Head of caudate nucleus (tissue), 42 donors: ENCODE measurements at places on chromosomes 3 and 15.

DNA sequence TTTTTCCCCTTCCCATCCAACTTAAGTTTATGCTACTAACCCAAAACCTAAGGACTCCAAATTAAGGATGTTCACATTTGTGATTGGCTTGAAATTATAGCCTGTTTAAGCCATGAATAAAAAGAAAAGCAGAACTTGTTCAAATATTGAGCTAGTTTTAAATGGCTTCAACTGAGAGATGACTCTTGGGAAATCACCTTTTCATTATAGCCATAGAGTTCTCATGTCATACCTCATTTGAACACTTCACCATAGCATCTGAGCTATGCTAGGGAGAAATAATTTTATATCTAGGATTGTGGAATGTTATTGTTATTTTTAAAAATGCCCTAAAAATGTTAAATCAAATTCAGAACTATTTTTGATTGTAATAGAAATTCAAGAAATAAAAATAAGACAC is 409.2 kb upstream of the RARB start:
- DNase-seq, result no peak

GRCh38 chr3:52061121-52061910 is 4.9 kb upstream of the DUSP7 start:
- DNase-seq, result no peak

- no peak for DNase-seq
Measured at GRCh38 chr3:102346897-102347296, 87.9 kb upstream of the ZPLD1 start.

GRCh38 chr3:183386651-183387050 is 41.8 kb downstream of the MCF2L2 start:
- DNase-seq, result peak; percentile 42

DNA sequence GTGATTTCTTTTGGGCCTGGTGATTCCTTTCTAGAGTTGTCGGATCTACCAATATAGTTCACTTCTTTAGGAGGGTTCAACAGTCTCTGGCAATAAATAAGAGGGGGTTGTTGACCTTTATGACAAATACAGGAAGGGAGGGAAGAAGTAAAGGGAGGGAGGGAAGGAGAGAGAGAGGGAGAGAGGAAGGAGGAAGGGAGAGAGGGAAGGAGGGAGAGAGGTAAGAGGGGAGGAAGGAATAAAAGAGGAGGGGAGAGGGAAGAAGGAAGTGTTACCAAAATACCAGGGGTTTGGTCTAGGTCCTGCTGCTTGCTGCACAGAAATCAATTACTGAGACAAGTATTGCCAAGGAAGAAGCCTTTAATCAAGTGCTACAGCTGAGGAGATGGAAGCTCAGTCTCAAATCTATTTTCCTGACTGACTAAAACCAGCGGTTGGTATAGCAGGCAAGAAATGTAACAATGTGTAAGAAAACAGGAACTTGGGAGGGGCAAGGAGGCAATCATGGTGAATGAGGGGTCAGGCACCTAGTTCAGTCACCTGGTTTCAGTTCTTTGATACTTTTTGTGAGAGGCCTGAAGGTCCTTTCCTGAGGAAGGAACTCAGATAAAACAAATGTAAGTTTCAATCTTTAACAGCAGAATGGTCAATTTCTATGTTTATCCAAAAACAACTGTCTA is 14.1 kb upstream of the TMEM40 start:
- DNase-seq, result no peak

DNA sequence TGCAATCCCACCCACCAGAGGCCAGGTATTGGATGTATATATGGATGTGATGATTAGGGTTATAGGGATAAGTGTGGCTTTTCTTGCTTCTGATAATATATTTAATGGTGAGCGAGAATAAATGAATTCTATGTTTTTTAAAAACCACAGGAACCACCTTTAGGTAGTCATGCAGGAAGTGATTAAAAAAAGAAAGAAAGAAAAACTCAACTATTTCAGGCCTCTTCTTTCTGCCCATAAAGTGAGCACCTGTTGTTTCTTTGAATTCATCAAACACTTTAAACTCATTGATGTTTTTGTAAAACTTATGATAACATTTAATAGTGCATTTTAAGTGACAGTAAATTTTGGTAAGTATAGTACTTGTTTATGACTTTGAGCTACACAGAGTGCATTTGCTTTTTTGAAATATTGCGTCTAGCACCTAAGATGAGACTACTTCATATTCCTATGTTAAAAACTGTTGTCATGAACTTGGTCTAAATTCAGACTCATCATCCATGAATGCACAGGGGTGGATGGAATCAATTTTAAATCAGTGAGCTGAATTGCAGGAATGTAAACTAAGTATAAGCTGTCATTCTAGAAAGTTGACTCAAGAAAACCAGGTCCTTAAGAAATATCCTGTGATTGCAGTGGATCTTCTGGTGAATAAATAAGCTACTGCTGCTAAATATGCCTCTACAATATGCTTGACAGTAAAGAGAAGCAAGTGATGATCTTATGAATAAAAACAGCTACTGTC is 764.4 kb upstream of the NECTIN3 start:
- no peak for DNase-seq

GRCh38 chr15:62835762-62836161 is 206.8 kb upstream of the TPM1 start:
- DNase-seq, result no peak

- no peak for DNase-seq
Measured at GRCh38 chr3:132290833-132291232, 26.4 kb upstream of the ACP3 start.

GRCh38 chr3:182755308-182755707 is 38.0 kb upstream of the ATP11B start:
- no peak for DNase-seq

DNA sequence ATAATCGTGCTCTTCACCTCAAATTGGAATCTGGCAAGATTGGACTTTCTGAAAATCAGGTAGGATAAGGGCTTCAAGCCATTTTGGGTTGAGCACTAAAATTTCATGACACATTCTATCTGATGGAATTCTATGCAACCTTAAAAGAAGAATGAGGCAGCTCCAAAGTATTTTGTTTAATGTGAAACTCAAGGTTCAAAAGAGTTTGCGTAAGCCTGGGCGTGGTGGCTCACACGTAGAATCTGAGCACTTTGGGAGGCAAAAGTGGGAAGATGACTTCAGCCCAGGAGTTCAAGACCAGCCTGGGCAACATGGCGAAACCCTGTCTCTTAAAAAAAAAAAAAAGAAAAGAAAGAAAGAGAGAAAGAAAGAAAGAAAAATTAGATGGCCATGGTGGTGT is 3.6 kb upstream of the PLA1A start:
- DNase-seq, result no peak

- no peak for DNase-seq
Measured at GRCh38 chr3:90099493-90099892, 992.1 kb downstream of the EPHA3 start.

- DNase-seq, result no peak
Measured at GRCh38 chr3:33149342-33149741, 35.5 kb downstream of the CRTAP start.

- DNase-seq, result no peak
Measured at GRCh38 chr15:62432702-62433398, 267.8 kb upstream of the C2CD4B start.

DNA sequence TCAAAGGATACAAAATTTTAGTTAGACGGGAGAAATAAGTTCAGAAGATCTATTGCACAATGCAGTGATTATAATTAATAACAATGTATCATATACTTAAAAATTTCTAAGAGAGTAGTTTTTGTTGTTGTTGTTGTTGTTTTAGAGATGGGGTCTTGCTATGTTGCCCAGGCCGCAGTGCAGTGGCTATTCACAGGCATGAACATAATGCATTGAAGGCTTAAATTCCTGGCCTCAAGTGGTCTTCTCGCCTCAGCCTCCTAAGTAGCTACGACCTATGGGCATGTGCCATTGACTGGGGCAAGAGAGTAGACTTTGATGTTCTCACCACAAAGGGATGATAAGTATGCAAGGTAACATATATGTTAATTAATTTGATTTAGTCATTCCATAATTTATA is 7.5 kb downstream of the STRIT1 start:
- DNase-seq, result no peak

GRCh38 chr3:188936597-188937107 is 235.1 kb upstream of the TPRG1 start:
- no peak for DNase-seq

GRCh38 chr3:12894629-12895028 is 53.3 kb upstream of the RPL32 start:
- DNase-seq, result no peak

- DNase-seq, result no peak
Measured at GRCh38 chr15:67072958-67073357, 7.6 kb downstream of the SMAD3 start.

- DNase-seq, result no peak
Measured at GRCh38 chr3:185779461-185779860, 45.4 kb downstream of the IGF2BP2 start.

DNA sequence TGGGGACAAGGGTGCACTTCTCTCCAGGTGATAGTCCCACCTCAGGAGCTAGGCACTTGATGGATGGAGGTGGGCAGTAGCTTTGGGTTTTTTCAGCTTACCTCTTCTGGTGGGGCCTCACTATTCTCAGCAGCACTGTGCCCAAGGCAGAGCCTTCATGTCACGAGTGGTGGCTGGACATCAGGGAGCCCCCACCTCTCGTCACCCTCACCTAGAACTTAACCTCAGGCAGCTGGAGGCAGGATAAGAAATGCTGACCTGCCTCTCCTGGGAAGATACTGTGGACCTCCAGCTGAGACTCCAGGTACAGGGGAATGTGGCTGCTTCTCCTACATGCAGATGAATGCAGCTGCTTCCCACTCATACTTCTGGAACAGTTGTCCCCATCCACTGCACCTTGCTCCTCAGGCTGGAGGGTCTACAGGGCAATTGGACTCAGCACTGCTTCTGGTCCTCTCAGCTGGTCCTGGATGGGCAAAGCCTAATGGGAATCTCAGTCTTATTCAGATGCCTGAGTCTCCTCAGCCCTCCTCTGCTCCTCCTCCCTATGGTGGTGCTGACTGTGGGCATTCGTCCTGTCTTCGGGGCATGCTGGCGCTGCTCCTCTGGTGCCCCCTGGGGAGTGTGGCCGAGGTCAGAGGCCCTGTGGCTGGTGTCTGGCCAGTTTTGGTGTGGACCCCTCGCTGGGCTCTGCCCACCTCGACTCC is 129.9 kb downstream of the KLF13 start:
- no peak for DNase-seq

DNA sequence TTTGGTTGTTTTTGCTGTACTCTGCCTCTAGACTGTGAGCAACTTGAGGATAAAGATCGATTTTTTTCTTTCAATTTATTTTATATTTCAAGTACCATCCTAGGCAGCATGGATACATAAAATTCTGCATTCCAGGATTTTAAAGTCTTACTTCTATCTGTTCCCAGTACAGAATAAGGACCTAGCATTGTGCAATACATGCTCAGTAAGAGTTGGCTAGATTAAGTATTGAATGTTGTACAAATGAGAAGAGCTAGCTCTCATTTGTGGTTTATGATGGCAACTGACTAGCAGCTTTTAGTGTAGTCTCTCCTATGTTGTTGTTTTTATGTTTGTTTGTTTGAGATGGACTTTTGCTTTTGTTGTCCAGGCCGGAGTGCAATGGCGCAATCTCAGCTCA is 222.7 kb downstream of the TP63 start:
- no peak for DNase-seq

DNA sequence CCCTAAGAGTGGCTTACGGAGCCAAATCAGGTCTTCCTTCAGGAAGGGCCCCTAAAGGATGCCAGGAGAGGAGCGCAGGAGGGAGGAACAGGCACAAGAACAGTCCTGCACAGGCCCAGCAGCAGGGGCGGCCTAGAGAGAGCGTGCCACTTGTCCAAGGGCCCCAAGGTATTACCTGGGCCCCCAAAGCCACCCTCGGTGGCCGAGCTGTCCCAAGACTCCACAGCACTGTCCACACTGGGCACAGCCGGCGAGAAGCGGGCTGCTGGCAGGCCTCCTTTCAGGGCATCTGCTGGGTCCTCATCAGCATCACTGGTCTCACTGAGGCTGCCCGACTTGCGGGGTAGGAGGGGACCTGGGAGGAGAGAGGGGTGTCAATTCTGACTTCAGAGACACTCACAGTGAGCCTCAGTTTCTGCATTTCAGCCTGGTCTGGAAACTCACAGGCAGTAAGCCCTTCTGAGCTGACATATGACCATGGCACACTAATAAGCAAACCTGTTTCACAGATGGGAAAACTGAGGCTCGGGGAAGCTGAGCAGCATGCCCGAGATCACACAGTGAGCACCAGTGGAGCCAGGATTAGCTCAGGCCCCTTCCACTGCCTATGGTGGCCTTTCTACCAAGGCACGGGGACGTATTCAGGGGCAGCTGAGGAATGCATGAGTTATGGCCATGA is 33.4 kb downstream of the GRIP2 start:
- no peak for DNase-seq

GRCh38 chr3:46829699-46830208 is 33.5 kb downstream of the MYL3 start:
- DNase-seq, result no peak

- DNase-seq, result no peak
Measured at GRCh38 chr15:82641129-82641798, 5.9 kb downstream of the CPEB1 start.

DNA sequence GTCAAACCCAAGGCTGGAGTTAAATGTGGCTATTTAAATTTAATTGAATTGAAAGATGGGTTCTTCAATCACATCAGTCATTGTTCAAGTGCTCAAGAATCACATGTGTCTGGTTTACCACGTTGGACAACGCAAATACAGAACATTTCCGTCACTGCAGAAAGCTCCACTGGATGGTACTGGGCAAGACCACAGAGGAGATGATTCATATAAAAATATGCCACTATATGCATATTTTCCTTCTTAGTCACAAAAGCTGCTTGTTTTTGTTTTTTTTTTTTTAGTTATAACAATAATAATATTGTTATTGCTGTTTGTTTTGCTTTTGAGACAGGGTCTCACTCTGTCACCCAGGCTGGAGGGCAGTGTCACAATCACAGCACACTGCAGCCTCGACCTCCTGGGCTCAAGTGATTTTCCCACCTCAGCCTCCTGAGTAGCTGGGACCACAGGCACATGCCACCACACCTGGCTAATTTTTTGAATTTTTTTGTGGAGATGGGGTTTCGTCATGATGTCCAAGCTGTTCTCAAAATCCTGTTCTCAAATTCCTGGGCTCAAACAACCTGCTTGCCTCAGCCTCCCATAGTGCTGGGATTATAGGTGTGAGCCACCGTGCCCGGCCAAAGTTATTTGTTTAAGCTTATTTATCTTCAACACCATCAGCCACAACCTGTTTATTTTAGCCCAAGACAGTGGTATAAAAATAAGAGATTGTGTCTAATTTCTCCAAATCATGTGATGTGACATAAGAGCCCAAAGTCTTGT is 19.4 kb downstream of the RTP3 start:
- no peak for DNase-seq

- DNase-seq, result no peak
Measured at GRCh38 chr3:137103739-137104138, 146.0 kb downstream of the IL20RB start.

GRCh38 chr3:9008550-9009255 is 45.4 kb upstream of the RAD18 start:
- no peak for DNase-seq

- DNase-seq, result peak; percentile 4
Measured at GRCh38 chr15:31497838-31498237, 171.2 kb downstream of the KLF13 start.

DNA sequence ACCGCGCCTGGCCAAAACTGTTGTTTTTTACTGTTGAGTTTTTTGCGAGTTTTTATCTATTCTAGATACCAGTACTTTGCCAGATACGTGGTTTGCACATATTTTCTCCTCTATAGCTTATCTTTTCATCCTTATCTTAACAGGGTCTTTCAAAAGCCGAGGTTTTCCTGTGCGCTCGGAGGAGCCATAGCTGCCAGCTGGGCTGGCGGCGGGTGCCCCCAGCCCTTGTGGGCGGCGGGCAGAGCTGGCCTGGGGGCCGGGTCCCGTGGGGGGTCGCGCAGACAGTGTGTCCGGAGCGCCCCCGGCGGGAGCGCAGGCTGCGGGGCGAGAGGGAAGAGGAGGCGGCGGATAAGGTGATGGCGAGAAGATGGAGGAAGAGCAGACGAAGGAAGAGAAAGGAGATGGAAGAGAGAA is 11.1 kb upstream of the EIF4A2 start:
- DNase-seq, result no peak
